ENCODE measurements at places on chromosomes 16 and 17.

DNA sequence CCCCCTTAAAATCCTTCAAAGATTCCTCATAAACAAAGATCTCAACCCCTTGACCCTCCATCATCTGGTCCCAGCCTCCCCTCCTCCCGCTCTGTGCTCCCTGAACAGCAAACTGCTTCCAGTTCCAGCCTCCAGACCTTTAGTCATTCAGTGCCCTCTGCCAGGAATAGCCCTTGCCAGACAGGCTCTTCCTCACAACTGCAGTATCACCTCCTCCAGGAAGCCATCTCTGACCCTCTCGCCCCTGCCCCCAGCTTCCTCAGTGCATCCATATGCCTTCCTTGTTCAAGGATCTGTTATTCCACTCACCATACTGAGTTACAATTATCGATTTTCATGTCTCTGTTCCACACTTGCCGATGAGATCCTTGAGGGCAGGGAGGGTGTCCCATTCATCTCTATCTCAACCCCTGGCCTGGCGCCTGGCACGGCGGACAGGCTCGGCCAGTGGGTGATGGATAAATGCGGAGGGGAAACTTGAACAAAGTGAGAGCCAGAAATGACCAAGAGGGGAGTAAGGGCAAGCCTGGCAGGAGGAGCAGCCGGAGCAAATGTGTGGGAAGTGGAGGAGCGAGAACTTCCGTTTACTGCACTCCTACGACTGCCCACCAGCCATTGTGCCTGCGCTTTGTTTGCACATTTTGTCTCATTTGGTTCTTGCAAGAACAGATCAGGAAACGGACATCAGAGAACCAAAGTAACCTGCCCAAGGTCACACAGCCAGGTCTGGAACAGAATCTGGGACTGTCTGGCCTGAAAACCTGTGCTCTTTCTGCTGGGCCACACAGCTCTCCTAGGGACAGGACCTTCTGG, 2.0 kb upstream of the NXPH3 start:
- no peak for DNase-seq

- DNase-seq = peak; percentile 84
Observed at GRCh38 chr16:89167425-89167941, 4.1 kb upstream of the CDH15 start.

DNA sequence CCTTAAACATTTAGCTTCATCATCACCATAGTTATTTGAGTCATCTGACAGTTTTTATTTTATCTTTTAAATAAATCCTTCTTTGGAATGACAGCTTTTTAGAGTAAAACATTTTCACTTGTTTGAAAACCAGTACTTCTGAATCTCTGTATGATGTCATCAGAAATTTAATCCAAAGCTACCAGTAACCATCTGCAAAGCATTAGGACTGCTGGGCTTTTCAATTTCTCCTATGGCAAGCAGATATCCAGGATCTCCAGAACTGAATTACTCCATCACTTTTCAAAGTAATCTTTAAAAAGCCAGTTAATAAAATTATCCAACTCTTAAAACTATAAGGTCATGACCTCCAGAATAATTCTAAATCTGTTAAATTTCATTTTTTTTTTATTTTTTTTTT, 51.5 kb downstream of the CHCT1 start:
- DNase-seq = no peak

GRCh38 chr16:57053206-57053605, 39.2 kb upstream of the CPNE2 start:
- DNase-seq = no peak

- no peak for DNase-seq
Observed at GRCh38 chr17:50311483-50311882, 34.4 kb upstream of the XYLT2 start.

- DNase-seq = no peak
Observed at GRCh38 chr16:22859925-22860324, 46.0 kb downstream of the HS3ST2 start.

- no peak for DNase-seq
Observed at GRCh38 chr17:34581446-34582184, 2.2 kb downstream of the TMEM132E start.

All from activated gamma-delta T cell treated with Interleukin-2 at 50 U/mL for 16 hours (primary cell).